Kidney capillary endothelial cell (primary cell): ENCODE measurements at places on chromosomes 2 and 18.

GRCh38 chr2:195664528-195664927 is 7.5 kb downstream of the SLC39A10 start:
- no peak for DNase-seq

- no peak for DNase-seq
Observed at GRCh38 chr2:33391529-33392255, 84.8 kb upstream of the RASGRP3 start.

DNA sequence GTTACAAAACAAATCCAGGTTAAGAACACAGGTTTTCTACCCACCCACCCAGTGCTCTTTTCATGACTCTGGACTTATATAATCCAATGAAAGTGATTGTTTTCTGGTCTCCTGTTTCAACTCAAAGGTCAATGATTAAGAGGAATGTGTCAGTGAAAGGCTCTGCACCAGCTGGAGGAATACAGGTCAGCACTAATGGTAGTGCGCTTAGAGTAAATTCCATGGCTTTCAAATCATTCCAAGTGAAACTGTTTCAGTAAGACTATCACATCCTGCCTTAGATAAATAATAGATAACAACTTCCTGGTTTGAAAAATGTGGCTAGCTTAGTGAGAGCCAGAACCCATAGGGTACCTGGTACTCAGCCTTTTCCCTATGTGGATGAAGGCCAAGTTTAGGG is 47.8 kb downstream of the SLC9A4 start:
- no peak for DNase-seq

GRCh38 chr18:50706199-50706598 is 113.6 kb downstream of the MRO start:
- DNase-seq = no peak

GRCh38 chr2:213068676-213069359 is 82.6 kb downstream of the IKZF2 start:
- DNase-seq = no peak

- no peak for DNase-seq
Observed at GRCh38 chr2:58879834-58880233, 638.7 kb upstream of the FANCL start.
